ENCODE measurements at places on chromosomes 11 and 22. TPM values are rescaled to one million over a fixed set of nuclear protein-coding genes. Genes with fewer than 3 reads are reported as not detected.
A peak's percentile ranks its signal among the peaks of the same experiment; 100 is the strongest.

The NDUFS8 gene
- 157 TPM for polyA plus RNA-seq

The CRYBA4 gene
- polyA plus RNA-seq: not detected

- no peak for DNase-seq
Observed at GRCh38 chr11:9347100-9347499, 32.7 kb upstream of the TMEM41B start.

GRCh38 chr11:88709567-88709966 is 356.2 kb downstream of the GRM5 start:
- DNase-seq: peak; percentile 9

The SCN4B gene
- 31.2 TPM for polyA plus RNA-seq

DNA sequence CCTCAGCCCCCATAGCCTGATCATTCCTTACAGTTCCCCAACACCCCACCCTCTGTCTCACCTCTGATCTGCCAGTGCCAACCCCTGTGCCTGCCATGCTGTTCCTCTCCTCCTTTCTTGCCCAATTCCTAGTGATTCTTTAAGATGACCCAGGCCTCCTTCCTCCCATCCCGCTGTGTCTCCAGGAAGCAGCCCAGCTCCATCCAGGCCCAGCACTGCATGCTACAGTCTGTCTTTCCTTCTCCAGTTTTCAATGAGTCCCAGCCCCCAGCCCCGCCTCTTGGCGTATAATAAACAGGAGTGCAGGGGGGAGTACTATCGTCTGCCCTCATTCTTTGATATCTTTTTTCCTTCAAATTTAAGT is 12.3 kb downstream of the LTBP3 start:
- DNase-seq: no peak

- no peak for DNase-seq
Observed at GRCh38 chr11:112310419-112310818, 49.8 kb upstream of the PLET1 start.

DNA sequence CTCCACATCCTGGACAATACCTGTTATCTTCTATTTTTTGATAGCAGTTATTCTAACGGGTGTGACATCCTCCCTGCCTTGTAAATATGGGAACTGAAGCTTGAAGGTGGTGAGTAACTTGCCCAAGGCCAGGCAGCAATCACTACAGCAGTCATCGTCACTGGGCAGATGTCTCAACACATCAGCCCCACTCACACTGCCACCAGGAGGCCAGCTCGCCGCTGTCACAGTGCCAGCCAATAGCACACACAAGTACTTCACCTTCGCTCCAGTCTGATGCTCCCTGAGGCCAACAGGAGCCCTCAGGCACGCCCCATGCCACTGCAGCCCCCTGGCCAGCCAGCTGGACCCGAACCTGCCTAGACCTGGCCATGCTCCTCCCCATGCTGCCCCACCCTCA is 4.9 kb upstream of the TTLL1 start:
- DNase-seq: no peak

The BANF1 gene
- 264 TPM for polyA plus RNA-seq

DNA sequence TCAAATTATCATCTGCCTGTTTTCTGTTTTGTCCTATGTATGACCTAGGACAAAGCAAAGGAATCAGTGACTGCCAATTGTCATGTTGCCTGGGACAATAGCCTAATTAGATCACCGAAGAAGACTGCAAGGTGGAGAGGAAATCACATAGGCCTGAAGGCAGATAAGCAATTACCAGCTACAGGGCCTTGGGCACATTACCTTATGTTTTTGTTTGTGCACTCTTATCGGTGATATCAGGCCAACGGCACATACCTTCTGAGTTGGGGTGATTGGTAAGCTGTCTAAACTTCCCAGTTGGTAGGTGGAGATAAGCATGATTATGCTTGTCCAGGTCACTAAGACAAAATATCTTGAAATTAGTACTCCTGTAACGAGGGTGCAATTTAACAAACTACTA is 58.1 kb upstream of the FAM181B start:
- no peak for DNase-seq

The KCTD14 gene
- 3.2 TPM for polyA plus RNA-seq

GRCh38 chr22:38699784-38700183 is 959 bp downstream of the JOSD1 start:
- no peak for DNase-seq

GRCh38 chr11:102842930-102843329 is 479 bp downstream of the MMP3 start:
- DNase-seq: no peak

The WBP2NL gene
- polyA plus RNA-seq: 6.2 TPM

The GGTLC2 gene
- polyA plus RNA-seq: 0.63 TPM
